ENCODE measurements at places on chromosomes 4 and X. TPM values are rescaled to one million over a fixed set of nuclear protein-coding genes. Genes with fewer than 3 reads are reported as not detected.
A peak's percentile ranks its signal among the peaks of the same experiment; 100 is the strongest.

- DNase-seq, result peak; percentile 52
These were observed 92.2 kb downstream of the NHSL2 start for GRCh38 chrX:72002875-72003274.

GRCh38 chrX:13432414-13433297, 112.8 kb upstream of the ATXN3L start:
- no peak for DNase-seq

DNA sequence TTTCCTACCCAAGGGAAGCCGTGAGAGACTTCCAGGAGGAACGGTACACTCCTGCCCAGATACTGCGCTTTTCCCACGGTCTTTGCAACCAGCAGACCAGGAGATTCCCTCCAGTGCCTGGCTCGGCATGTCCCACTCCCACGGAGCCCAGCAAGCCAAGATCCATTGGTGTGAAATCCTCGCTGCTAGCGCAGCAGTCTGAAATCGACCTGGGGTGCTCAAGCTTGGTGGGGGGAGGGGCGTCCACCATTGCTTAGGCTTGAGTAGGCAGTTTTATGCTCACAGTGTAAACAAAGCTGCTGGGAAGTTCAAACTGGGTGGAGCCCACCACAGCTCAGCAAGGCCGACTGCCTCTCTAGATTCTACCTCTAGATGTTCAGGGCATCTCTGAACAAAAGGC, 284.8 kb upstream of the FGF13 start:
- DNase-seq, result no peak

GRCh38 chr4:122854447-122855352, 28.1 kb downstream of the FGF2 start:
- DNase-seq, result no peak

- no peak for DNase-seq
These were observed 1.5 kb downstream of the COX18 start for GRCh38 chr4:73067971-73068394.

DNA sequence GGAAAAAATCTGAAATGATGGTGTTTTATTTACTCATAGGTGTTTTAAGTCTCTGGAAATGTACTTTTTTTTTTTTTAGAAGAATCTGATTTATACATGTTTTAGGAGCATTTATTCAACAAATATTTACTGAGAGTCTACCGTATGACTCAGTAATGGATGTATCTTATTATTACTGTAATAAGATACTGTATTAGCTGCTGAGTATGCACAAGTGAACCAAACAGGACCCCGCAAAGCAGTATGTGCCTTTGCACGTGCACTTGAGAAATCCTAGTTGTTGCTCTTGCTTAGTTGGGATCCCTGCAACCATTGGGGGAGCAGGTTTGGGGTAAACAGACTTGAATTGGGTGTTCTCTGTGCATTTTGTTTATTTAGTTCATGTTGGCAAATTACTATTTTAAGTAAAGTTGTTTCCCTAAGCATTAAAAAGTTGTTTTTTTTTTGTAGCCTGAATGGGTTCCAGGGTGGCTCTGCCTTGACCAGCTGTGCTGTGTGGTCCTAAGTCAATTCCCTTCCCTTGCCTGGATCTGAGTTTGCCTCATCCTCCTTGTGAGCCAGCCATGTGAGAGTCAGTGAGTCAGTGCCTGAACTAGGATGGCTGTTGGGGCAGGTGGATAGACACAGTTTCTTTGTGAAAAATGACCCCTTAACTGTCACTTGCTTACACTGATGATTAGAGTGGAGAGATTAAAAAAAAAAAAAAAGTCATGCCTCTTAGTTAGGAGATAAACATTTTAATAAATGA, 27.7 kb downstream of the DCUN1D4 start:
- no peak for DNase-seq

The S100G gene
- not detected for total RNA-seq

The BEX3 gene
- total RNA-seq, result 238 TPM

- DNase-seq, result no peak
These were observed 14.4 kb downstream of the OGT start for GRCh38 chrX:71547339-71547738.

GRCh38 chrX:151153086-151153485, 23.3 kb upstream of the GPR50 start:
- peak; percentile 32 for DNase-seq

DNA sequence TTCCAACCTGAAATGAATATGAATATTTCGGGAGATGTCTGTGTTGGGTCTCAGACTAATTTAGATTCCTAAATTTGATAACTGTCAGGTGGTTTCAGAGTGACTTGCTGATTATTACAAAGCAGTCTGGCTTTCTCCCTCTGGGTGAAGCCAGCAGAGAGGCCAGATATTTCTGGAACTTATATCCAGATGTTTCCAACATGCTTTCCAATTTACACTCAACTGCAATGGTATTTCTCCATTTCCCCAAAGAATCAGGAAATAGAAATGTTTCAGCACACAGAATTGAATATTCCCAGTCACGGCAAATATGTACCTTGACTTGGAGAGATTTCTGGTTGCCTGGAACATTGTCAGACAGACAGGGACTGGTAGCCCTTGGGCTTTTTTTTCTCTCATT, 48.5 kb upstream of the EGFL6 start:
- no peak for DNase-seq

- DNase-seq, result no peak
These were observed 110.6 kb downstream of the ASMT start for GRCh38 chrX:1725472-1725871.

The VMA21 gene
- total RNA-seq, result 63.6 TPM

DNA sequence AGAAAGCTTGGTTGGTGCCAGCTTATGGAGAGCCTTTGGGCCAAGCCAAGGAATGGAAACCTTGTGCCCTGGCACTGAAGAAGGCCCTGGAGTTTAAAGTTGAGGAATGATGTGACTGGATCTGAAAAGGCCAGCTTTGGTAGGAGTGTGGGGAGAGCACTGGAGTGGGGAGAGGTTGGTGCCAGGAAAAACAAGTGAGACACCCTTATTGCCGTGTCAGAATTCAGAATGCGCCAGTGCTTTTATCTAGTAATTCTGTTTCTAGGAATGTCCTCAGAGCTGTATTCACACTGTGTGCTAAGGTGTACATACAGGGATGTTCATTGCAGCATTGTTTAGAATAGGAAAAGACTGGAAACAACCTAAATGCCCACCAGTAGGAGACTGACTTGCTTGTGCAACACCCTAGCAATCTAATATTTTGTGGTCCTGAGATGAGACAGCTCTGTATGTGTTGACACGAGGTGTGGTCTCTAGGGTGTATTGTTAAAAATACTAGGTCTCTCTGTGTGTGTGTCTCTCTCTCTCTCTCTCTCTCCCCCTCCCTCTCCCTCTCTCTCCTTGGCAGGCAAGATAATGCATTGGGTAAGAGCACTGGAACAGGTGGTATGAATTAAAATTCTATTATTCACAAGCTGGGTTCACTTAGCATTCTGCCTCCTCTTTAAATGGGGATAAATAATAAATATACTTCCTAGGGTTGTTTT, 107.8 kb downstream of the GATB start:
- no peak for DNase-seq

DNA sequence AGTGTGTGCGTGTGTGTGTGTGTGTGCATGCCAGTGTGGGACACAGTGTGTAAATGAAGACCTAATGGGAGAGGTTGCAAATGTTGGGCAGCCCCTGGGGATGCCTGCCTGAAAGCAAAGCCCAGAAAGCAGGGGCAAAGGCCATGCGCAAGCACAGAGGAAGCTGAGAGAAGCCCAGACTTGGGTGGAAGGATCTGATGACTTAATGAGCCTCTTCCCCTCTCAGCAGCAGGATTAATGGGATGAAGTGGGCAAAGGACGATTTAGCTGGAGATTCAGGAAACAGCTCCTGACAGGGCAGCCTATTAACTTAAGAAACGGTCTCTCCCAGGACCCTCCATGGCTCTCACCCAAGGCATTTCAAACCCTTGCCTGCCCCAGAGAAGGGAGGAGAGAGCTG, 107.3 kb downstream of the EFNB1 start:
- DNase-seq, result no peak

The TCEAL7 gene
- 39.1 TPM for total RNA-seq

GRCh38 chr4:182826391-182826790, 90.8 kb downstream of the DCTD start:
- no peak for DNase-seq

- DNase-seq, result no peak
These were observed 6.4 kb upstream of the BRWD3 start for GRCh38 chrX:80816051-80816450.

The ADRA2C gene
- 18.5 TPM for total RNA-seq
